NCI-H526 (cell line): ENCODE measurements at places on chromosomes 3 and 15.

GRCh38 chr3:47243419-47244147 lies 39.0 kb downstream of the KIF9 start:
- no peak for DNase-seq

DNA sequence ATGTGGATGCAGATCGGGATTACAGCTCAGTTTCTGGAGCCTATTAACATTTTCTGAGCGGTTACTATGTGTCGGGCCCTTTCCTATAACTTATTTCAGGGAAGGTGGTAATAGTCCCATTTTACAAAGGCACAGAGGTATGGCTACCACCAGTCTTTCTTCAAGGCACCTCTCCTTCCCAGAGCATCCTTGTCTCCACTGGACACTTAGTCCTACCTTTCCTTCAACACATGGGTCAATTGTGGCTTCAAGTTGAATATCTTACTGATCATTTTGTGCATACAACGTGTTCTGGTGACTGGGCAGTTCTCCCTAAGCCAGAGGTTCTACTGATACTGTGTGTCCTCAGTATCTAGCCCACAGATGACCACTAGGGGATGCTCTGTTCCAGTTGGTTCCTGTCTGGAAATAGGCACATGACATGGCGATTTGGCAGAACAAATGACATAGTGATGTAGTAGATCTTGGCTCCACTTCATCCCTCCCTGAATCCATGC lies 60.7 kb upstream of the CMTM8 start:
- DNase-seq = peak; percentile 87

- DNase-seq = no peak
Measured at GRCh38 chr3:181705086-181705480, 6.6 kb upstream of the SOX2 start.

DNA sequence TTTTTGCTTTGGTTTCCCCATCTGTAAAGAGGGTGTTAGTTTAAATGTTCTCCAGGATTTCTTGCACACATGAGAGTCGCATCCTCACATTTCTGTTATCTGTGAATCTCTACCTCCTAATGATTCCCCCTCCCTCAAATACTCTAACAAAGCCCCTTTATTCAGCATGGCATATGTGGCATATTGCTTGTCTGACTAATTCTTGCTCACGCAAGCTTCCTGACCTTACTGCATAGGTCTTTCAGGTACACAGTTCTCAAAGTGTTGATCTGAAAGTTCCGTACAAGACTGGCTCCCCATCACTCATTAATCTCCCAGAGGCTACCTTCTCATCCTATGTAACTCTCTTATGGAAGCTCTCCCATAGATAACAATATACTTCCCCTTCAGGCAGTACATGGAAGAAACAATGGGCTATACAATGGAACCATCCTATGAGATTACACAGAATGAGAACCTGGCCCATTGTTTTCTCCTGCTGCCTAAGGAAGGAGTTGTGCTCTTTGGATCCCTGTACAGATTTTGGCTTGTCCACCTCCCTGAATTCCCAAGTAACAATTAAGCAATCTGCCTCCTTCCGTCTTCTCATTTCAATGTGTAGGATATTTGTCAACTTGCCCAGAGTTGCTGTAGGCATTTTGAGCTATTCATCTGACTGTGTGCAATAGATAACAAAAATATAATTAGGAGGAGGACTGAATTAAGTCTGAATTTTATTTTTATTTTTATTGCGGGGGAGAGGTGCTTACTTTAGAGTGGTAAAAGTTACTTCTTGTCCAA lies 51.0 kb downstream of the PPARG start:
- no peak for DNase-seq

GRCh38 chr3:23304424-23304823 lies 101.3 kb downstream of the UBE2E2 start:
- no peak for DNase-seq

DNA sequence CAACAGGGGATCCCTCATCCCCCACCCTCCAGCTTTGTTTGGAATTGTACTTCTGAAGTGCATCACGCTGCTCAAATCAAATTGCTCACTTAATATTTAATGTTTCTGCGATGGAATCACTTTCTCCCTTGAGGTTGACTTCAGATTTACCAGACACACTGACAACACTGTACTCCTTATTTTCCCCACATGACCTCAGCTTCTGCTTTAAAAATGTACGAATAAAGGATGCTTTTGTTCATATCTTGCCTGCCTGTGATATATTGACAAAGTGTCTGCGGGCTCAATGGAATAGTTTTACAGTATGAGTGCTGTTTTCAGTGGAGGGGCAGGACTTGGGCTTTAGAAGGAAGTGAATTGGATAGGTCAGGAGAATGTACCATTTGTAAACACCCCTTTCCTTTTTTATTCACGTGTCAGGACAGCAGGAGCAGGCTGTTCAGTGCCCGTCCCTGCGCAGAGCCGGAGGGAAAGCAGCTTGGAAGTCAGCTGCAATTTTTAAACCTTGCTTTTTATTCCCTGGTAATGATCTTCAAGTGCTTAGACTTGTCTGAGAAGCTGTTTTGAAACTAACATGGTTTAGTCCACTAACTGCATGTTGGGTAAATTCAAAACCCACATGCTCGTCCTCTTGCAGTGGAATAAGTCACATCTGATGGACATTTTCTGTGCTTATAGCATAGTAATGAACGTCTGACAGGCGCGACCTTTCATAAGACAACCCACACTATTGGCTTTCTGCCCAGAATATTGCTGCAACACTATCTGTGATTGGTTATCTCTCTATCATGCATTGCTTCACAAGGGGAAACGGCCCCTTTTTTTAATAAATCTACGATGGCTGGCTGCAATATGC lies 29.9 kb downstream of the MBNL1 start:
- peak; percentile 91 for DNase-seq

DNA sequence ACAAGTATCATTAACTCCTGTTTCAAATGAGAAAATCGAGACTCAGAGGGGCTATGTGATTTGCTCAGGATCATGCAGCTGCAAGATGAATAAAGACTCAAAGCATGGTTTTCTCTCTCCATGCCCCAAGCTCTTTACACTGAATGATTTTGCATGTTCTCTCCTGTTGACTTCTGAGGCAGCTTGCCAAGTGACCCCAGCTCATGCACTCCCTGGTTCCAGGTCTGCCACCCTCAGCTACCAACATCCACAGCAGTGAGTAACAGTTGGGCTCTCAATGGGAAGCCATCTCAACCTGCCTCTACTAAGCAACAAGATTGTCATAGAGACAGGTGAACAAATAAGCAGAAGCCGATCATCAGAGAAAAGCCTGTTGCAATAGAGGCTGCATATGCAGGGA lies 116.9 kb upstream of the GADL1 start:
- DNase-seq = no peak

DNA sequence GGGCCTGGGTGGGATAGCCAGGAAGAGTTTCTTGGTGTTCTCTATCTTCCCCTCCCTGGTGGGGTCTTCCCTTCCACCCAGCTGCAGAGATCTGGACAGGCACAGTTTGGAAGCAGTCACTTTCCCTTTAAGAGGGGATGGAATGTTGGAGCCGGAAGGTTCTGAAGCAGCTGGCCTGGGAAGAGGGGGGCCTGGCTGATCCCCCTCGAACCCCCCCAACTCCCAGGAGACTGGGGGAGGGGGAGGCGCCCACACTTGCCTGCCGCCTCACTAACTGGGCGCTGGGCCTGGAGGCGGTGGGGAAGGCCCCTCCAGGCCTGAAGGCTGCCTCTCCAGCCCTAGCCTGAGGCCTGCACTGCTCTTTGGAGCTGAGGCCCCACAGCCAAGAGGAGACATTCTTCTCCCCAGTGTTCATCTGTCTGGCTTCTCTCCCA lies 1.4 kb downstream of the DVL3 start:
- DNase-seq = no peak

- no peak for DNase-seq
Measured at GRCh38 chr15:27339138-27339537, 368.2 kb downstream of the GABRG3 start.

DNA sequence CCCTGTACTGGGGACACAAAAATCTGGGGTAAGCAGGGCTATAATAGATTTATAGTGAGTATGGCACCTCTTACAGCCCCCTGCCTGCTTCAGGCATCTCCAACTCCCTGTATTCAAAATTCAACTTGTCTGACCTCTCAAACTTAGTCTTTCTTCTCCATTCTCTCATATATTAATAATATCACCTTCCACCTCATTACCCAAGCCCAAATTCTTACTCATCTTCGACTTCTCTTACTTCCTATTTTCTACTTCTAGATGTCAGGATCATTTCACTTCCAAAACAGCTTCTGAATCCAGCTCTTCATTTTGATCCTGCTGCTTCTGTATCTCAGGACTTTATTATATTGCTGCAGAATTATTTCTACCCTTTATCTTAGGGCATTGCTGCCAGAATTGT lies 290.7 kb downstream of the CHST2 start:
- DNase-seq = no peak

GRCh38 chr3:121916189-121916588 lies 22.0 kb downstream of the SLC15A2 start:
- DNase-seq = no peak

GRCh38 chr3:156396851-156397250 lies 158.1 kb downstream of the SSR3 start:
- DNase-seq = no peak

- no peak for DNase-seq
Measured at GRCh38 chr3:33334364-33334763, 57.1 kb downstream of the FBXL2 start.

GRCh38 chr3:115804713-115805119 lies 181.4 kb downstream of the GAP43 start:
- no peak for DNase-seq

GRCh38 chr3:185319801-185320200 lies 43.1 kb upstream of the MAP3K13 start:
- no peak for DNase-seq

GRCh38 chr15:88874684-88875083 lies 20.7 kb downstream of the HAPLN3 start:
- DNase-seq = no peak

DNA sequence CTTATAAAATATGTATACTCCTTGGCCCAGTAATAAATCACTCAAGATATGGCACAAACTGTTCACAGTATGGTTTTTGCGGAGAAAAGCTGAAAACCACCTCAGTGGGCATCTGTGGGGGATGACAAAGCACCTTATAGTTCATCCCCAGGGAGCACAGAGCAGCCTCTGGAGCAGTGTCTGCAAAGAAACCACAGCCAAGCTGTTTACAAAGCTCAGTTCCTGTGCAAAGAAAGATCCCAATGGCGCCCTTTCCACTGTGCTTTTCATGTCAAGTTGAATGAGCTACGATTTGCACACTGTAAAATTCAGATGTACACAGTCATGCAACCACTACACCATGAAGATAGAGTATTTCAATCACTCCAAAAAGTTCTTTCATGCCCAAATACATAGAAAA lies 2.5 kb upstream of the EFCC1 start:
- DNase-seq = no peak
